ENCODE measurements at places on chromosomes 12 and 14.

- DNase-seq = no peak
Observed at GRCh38 chr14:24057867-24058259, 6.1 kb downstream of the CARMIL3 start.

DNA sequence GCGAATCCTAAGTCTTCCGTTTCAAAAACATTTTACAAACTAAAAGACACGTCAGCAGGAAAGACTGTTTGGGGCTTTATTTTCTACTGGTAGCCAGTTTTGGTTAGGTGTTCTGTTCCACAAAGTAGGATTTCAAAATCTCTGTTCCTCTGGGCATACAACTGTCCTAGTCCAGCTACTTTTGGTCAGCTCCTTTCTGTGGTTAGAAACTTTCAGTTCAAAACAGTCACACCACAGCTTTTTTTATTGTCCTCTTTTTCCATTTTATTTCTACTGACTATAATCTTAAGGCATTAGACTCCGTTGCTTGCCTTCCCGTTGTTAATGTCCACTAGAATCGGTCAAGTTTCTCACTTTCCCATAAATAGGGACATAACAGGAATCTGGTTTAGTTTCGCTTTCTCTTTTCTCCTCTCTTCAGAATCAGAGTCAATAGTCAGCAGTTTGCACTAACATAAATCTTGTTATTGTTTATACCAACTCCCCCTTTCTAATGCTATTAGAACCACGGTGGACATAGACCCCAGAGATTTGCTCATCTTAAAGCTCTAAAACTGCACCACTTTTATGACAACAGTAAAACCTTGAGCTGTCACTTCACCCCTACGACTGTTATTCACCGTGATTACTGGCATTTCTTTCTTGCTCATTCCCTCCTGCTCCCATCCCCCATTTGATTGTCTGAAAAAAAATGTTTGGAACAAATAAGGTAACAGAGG is 41.5 kb upstream of the NPAS3 start:
- DNase-seq = no peak

- DNase-seq = no peak
Observed at GRCh38 chr12:126567016-126567415, 1501.8 kb downstream of the AACS start.

- no peak for DNase-seq
Observed at GRCh38 chr12:117882181-117882580, 86.6 kb downstream of the KSR2 start.

Measured in stimulated activated CD8-positive, alpha-beta memory T cell treated with anti-CD3 and anti-CD28 coated beads, Interleukin-15, amount 100 ng/mL, for 48 hours (primary cell).